A549 treated with CORT108297 at 1 μM for 4 hours (cell line): ENCODE measurements at places on chromosomes 16 and 17. TPM values are rescaled to one million over a fixed set of nuclear protein-coding genes. Genes with fewer than 3 reads are reported as not detected.

The HSD17B2 gene
- not detected in 5 replicates for total RNA-seq

The AOC3 gene
- total RNA-seq = 1.1 to 2.3 TPM (median 1.2 TPM) in 5 replicates

The PRSS27 gene
- 0.89 to 1.7 TPM (median 1.5 TPM) in 5 replicates for total RNA-seq

The FHOD1 gene
- total RNA-seq = 38.5 to 60.0 TPM (median 51.3 TPM) in 5 replicates

The CPHXL2 gene
- not detected in 5 replicates for total RNA-seq

The FBXW10 gene
- total RNA-seq = 0.92 to 1.7 TPM (median 1.3 TPM) in 5 replicates

The HOXB1 gene
- total RNA-seq = not detected in 5 replicates

The PSMC3IP gene
- 35.6 to 42.2 TPM (median 38.0 TPM) in 5 replicates for total RNA-seq

The TMC7 gene
- total RNA-seq = 7.2 to 10.8 TPM (median 9.9 TPM) in 5 replicates

The BCL6B gene
- total RNA-seq = not detected in 5 replicates

The SDR42E2 gene
- total RNA-seq = not detected in 5 replicates

The CAMKK1 gene
- total RNA-seq = 14.0 to 18.0 TPM (median 17.6 TPM) in 5 replicates

The KCTD11 gene
- 11.8 to 15.9 TPM (median 13.7 TPM) in 5 replicates for total RNA-seq

The KRTAP4-4 gene
- not detected in 5 replicates for total RNA-seq

The OTOA gene
- total RNA-seq = 0.03 to 0.16 TPM (median 0.05 TPM) in 4 of 5 replicates, not detected in the other

The XAF1 gene
- total RNA-seq = 0.06 to 0.16 TPM in 2 of 5 replicates, not detected in the others

The KRTAP2-2 gene
- not detected in 5 replicates for total RNA-seq

The GALR2 gene
- 0.53 to 2.2 TPM (median 1.5 TPM) in 5 replicates for total RNA-seq

The CARD14 gene
- total RNA-seq = 0.06 to 0.27 TPM (median 0.13 TPM) in 5 replicates
